ENCODE measurements at places on chromosomes 1 and 21. TPM values are rescaled to one million over a fixed set of nuclear protein-coding genes. Genes with fewer than 3 reads are reported as not detected.
A peak's percentile ranks its signal among the peaks of the same experiment; 100 is the strongest.

DNA sequence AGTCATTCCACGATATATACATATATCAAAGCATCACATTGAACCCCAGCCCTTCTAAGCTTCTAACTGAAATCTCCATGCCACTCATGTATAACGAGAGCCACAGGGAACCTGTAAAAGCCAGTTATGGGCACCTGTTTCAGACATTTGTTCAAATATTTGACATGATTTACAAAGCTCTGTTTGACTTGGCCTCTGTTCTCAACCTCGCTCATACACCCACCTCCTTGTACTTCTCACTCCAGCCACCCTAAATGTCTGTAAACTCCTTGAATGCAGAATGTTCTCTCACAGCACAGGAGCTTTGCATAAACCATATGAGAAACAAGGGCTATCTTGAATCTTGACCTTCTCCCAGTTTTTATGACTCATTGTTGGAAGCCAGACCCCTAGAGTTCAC is 36.9 kb upstream of the CD2 start:
- DNase-seq, result no peak

- DNase-seq, result no peak
Observed at GRCh38 chr1:30511991-30512913, 211.1 kb downstream of the MATN1 start.

GRCh38 chr1:170274131-170274501 is 128.4 kb downstream of the NTMT2 start:
- no peak for DNase-seq

The LCE1B gene
- not detected for polyA plus RNA-seq

The TNFRSF18 gene
- 4.1 TPM for polyA plus RNA-seq

DNA sequence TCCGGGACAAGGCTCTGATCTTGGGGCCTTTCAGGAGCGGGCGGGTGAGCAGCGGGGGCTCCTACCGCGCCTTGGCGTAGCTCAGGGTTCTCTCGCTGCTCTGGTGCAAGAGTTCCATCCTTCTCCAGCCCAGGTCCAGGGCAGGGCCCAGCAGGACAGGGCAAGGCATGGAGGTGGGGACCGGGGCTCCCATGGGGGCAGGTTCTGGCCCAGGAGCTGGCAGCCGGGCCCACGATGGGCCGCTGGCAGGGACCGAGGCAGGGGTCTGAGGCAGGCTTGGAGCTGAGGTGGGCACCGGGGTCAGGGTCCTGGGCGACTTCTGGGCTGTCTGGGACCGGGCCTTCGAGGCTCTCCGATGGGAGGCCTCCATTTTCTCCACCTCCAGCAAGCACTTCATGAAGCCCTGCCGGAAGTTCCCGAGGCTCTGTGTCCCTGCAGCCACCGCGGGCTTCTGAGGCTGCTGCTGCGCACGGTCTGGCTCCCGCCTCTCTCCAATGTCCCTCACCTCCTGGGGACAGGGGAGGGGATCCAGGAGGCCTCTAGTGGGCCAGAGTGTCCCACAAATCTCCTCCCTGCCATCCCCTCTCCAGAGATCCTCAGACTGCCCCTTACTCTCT is 27.6 kb downstream of the SPATA21 start:
- no peak for DNase-seq

GRCh38 chr21:38255571-38256117 is 1.1 kb upstream of the KCNJ15 start:
- no peak for DNase-seq

The KRTAP12-1 gene
- polyA plus RNA-seq, result not detected

- DNase-seq, result no peak
Observed at GRCh38 chr1:38064197-38064903, 17.8 kb upstream of the POU3F1 start.

The SLC44A3 gene
- 4.6 TPM for polyA plus RNA-seq

The KCNT2 gene
- 7.0 TPM for polyA plus RNA-seq

The SPRR2F gene
- polyA plus RNA-seq, result not detected

The PROX1 gene
- polyA plus RNA-seq, result 10.7 TPM

- DNase-seq, result no peak
Observed at GRCh38 chr1:150144606-150145005, 5.1 kb upstream of the PLEKHO1 start.

GRCh38 chr1:27006683-27007082 is 6.0 kb downstream of the TENT5B start:
- no peak for DNase-seq

DNA sequence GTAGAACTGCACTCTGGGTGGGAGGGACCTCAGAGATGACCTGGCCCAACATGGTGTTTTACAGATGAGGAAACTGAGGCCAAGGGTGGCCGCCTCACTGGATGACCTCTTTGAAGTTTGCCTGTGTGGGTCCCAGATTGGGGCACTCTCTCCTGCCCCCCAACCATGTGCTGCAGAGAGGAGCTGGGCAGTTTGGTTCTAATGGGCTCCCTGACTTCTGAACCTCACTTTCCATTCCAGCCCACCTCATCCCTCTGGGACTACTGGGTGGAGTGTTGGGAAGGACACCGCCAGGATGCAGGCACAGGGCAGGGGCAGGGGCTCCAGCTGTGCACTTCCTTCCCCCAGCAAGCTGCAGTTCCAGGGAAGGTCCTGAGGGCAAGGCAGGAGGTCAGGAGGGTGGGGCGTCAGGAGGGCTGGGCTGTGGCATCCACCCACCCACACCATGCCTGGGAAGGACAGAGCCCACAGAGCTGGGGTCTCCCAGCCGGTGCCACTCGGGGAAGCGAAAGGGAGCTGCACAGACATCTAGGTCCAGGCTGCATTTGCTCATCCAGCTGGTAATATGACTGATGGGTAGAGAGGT is 10.3 kb upstream of the EPS8L3 start:
- DNase-seq, result no peak

The NBPF9 gene
- polyA plus RNA-seq, result 35.6 TPM

The UMODL1 gene
- not detected for polyA plus RNA-seq

The DCDC2B gene
- 0.67 TPM for polyA plus RNA-seq

GRCh38 chr1:42887366-42887765 is 41.0 kb downstream of the ZNF691 start:
- no peak for DNase-seq

GRCh38 chr1:174262349-174263241 is 103.3 kb downstream of the RABGAP1L start:
- DNase-seq, result peak; percentile 44

GRCh38 chr1:41802532-41803501 is 115.9 kb downstream of the HIVEP3 start:
- peak; percentile 18 for DNase-seq

GRCh38 chr1:205729945-205730610 is 19.9 kb downstream of the NUCKS1 start:
- DNase-seq, result no peak

DNA sequence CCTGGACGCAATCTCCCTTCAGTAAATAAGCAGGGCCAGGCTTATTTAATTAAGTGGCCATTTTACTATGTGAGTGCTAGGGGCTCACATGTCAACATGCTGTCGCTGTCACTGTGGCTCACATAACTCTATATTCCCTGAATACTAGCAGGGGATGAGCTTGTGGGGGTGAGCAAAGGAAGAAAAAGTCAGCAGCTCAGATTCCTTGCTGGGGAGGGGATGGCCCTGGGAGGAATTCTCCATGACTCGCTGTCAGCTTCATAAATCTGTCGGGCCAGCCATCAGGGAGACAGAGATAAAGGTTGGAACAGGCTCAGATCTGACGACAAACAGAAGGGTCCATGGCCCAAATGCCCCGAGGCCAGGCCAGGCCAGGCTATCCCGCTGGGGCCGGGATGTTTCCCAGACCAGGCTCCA is 26.0 kb upstream of the PLEKHG5 start:
- DNase-seq, result no peak

- DNase-seq, result no peak
Observed at GRCh38 chr1:9680828-9681227, 29.3 kb downstream of the PIK3CD start.

GRCh38 chr1:151720554-151720953 is 768 bp upstream of the RIIAD1 start:
- no peak for DNase-seq

GRCh38 chr1:100799548-100799947 is 80.0 kb downstream of the VCAM1 start:
- DNase-seq, result no peak

- no peak for DNase-seq
Observed at GRCh38 chr1:182054698-182055326, 6.7 kb downstream of the ZNF648 start.

- no peak for DNase-seq
Observed at GRCh38 chr1:36642802-36643201, 160.1 kb upstream of the CSF3R start.

DNA sequence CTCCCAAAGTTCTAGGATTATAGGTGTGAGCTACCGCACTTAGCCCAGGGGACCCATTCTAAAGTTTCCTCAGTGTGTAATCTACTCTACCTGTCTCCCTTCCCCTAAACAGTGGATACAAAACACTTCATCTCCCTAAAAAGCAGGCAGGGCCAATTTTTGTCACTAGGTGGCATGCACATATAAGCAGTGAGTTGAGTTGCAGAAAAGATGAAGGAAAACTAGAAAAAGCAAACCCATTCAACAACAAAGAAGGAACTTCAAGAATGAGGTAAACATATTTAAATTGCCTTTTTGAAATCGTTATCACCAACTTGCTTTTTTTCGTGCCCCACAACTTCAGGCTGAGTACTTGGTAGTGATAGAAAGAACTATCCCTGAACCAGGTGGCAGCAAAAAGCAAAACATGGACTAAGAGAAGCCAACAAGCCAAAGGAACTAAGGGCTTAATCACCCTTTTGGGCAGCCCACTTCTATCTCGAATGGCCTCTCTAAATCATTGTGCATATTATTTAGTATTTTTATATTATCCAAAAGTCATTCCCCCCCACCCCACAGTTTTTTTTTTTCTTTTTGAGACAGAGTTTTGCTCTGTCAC is 19.7 kb upstream of the ALDH9A1 start:
- peak; percentile 39 for DNase-seq

GRCh38 chr1:67716800-67717199 is 31.8 kb downstream of the GADD45A start:
- DNase-seq, result no peak

The LRRC38 gene
- 31.8 TPM for polyA plus RNA-seq

The CLCA4 gene
- polyA plus RNA-seq, result 0.18 TPM

The ACTRT2 gene
- polyA plus RNA-seq, result not detected

The PODN gene
- polyA plus RNA-seq, result 8.5 TPM

- no peak for DNase-seq
Observed at GRCh38 chr1:91487469-91487868, 13.2 kb upstream of the CDC7 start.

GRCh38 chr1:10379676-10380075 is 19.2 kb upstream of the PGD start:
- DNase-seq, result no peak

- DNase-seq, result no peak
Observed at GRCh38 chr1:240116831-240117769, 25.4 kb downstream of the FMN2 start.

GRCh38 chr1:100868364-100868995 is 26.2 kb downstream of the EXTL2 start:
- DNase-seq, result peak; percentile 40

DNA sequence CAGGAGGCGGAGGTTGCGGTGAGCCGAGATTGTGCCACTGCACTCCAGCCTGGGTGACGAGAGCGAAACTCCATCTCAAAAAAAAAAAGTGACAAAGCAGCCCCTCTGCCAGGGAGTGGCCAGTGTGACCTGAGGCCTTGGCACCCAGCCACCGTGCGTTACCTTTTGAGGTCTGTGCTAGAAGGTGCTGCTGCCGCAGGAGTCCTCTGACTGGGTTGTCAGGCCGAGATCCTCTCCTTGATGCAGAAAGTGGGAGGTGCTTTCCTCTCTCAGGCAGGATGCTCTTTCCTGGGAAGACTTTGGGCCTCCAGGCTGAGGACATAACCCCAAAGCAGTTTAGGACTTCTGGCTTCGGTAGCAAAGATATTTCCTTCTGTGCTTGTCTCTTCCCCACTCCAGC is 280.5 kb upstream of the VAMP3 start:
- DNase-seq, result no peak

DNA sequence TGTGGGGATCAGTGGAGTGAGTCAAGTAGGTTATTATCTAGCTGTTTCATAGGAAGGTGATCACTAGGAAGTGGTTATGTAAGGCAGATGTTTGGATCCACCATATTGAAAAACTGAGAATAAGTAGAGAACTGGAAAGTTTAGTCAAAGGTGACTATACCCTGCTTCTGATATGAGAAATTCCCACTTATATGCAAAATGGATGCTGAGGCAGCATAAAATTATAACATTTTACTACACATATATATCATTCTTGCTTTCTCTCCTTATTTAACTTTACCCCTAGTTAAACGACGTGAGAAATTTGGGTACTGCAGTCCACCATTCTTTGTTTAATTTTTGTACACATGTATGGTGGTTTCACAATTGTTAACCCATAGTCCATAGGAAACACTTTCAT is 142.4 kb downstream of the ADGRL4 start:
- DNase-seq, result no peak

DNA sequence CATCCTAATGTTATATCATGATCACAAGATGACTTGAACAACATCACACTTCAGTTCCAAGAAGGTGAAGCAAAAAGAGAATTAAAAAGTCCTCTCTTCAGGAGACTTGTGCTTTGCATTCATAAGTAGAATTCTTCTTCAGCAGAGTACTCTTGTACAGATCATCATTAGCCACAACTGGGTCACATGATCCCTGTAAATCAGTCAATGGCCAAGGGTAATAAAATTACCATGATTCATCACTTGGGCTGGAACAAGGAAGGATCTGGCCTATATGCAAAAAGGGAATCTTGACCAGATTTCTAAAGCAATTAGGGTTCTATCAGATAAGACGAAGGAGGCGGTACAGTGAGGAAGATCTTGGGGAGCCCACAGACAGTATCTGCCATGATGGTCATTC is 458.0 kb upstream of the DEPDC1 start:
- DNase-seq, result no peak

DNA sequence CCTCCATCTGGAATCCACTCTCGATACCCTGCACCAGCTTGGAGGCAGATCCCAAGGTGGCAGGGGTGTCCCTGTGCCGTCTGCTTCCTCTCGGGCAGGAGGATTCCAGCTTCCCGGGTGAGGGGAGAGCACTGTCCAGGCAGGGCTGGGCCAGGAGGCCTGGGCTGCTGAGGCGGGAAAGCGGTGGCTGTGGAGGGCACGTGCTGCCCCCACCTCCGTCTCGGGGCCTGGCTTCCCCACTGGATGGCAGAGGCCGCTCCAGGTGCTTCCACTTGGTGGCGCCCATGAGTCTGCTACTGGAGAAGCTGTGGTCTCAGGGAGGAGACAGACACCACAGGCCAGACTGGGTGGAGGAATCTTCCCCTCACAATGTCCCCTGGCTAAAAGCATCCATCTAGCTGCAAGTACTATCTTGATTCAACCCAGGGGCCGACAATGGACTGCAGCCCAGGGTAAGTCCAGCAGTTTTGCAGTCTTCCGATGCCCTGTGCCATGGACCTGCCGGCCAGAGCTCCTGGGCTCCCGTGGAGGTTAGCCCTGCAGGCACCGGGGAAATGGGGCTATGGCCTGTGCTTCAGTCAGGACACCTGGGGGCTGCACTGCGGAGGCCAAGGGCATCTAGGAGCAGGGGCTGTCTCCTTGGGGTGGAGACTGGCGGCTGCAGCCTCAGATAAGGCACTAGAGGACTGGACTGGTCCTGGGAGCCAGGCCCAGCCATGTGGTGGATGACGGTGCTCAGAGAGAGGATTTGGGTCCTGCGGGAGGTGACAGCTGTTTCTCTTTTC is 41.3 kb upstream of the EIF4G3 start:
- no peak for DNase-seq

GRCh38 chr1:119187416-119187815 is 47.0 kb upstream of the WARS2 start:
- no peak for DNase-seq

Measured in hindlimb muscle (tissue), 1 donor.